ENCODE measurements at places on chromosomes 3 and 15. TPM values are rescaled to one million over a fixed set of nuclear protein-coding genes. Genes with fewer than 3 reads are reported as not detected.

DNA sequence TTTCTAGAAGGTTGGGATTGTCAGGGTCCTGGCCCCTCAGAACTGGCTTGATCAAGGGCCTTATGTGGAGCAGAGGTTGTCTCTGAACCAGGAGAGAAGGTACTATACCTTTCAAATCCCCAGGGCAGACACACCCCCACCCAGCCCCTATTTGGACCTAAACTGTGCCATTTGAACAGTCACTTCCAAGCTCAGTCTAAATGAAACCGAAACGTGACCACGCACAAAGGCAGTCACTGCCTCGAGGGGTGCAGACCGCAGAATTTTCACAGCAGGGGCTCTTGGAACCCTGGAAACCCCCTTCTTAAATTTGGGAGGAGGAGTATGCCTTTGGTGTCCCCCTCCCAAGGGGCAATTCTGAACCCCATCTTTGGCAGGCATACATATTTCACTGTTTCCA, 53.7 kb downstream of the GRIP2 start:
- no peak overlapping the region for H3K4me3 ChIP-seq
- no peak overlapping the region for H3K27ac ChIP-seq
- no peaks in the 10 kb centered on the region for H3K36me3 ChIP-seq
- DNase-seq: peak; percentile 37

- no peaks in the 10 kb centered on the region for H3K36me3 ChIP-seq
- H3K27me3 ChIP-seq: no peaks in the 10 kb centered on the region
- DNase-seq: no peak
- H3K4me3 ChIP-seq: peak overlapping the region; percentile 74
- H3K27ac ChIP-seq: peak overlapping the region; percentile 66
Observed at GRCh38 chr3:4897765-4898453, 81.3 kb upstream of the BHLHE40 start.

TMEM40 gene
- not detected for total RNA-seq

PEAK1 gene
- total RNA-seq: 41.4 TPM

- no peak for DNase-seq
- no peak overlapping the region for H3K27ac ChIP-seq
- no peak overlapping the region for H3K4me3 ChIP-seq
- H3K4me1 ChIP-seq: peaks cover 2% of the 10 kb centered on the region
- peaks cover 7% of the 10 kb centered on the region for H3K27me3 ChIP-seq
Observed at GRCh38 chr3:46060551-46060950, 33.3 kb upstream of the XCR1 start.
